ENCODE measurements at places on chromosomes 7 and 10. TPM values are rescaled to one million over a fixed set of nuclear protein-coding genes. Genes with fewer than 3 reads are reported as not detected.

- DNase-seq: no peak
Observed at GRCh38 chr7:151624246-151624928, 104.7 kb upstream of the RHEB start.

ENTPD1 gene
- 8.9 TPM for total RNA-seq

DNA sequence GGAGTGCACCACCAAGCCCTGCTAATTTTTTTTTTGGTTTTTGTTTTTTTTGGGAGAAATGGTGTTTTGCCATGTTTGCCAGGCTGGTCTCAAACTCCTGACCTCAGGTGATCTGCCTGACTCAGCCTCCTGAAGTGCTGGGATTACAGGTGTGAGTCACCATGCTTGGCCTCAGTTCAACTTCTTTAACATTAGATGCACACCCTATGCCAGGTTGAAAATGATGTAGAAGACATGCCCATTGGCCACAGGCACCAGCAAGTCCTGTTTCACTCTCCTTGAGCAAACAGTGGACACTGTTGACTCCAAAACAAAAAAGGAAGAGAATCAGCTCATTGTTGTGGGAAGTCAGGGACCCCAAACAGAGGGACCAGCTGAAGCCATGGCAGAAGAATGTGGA is 1205.3 kb downstream of the REEP3 start:
- DNase-seq: no peak

DNA sequence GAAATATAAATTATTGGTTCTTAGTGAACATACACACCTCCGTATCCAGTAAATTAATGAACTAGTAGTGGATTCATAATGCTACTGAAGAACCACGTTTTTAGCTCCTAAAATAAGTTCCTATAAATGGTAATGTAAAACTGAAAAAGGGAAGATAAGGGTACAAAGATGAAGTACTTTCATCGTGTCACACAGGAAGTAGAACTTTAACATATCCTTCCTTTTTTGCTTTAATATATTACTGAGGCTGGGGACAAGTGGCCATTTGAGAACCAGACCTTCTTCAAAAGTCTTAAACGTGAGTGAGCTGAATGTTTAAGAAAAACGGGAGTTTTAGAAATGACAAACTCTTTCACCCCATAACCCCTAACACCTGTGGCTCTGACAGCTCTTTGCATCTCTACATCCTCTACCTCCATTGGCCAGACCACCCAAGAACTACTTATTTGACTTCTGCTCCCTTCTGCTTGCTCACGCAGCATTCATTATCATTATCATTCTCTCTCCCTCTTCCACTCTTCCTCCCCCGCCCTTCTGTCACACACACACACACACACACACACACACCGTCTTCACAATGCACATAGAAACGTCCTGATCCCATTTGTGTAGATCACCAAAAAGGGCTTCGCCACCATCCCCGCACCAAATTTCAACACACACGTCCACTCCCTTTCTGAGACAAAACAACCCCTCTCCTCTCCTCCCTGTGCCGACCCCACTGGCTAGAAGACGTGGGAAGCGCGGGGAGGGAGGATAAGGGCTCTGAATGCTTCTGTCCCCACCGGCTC is 677 bp downstream of the SKAP2 start:
- DNase-seq: no peak

DNA sequence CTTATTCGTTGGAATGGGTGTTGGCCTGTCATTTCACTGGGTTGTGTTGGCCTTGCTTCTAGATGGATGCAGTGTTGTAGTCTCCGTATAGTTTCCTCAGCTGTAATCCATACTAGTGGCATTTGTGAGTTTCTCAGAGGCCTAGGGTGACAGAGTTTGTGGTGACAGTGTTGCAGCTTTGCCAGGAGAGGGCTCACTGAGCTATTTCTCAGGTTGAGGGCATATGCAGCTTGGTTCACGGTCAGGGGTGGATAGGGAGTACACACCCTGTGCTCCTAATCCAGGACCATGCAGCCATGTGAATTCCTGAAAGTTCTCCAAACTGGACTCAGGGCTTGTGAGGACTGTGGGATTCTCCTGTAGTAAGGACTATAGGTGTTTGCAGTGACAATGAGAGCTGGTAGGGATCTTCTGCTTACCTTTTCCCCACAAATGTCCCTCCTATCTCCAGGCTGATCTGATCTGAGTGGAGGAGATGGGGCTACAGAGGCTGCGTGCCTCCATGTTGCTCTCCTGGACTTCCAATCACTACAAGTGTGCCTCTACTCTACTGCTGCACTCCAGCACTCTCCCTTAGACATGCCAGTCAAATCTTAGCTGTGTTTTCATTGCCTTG is 229.0 kb downstream of the STK31 start:
- DNase-seq: peak; percentile 73

SFRP4 gene
- 1.1 TPM for total RNA-seq

- no peak for DNase-seq
Observed at GRCh38 chr7:95688931-95689495, 83.3 kb upstream of the DYNC1I1 start.

DNA sequence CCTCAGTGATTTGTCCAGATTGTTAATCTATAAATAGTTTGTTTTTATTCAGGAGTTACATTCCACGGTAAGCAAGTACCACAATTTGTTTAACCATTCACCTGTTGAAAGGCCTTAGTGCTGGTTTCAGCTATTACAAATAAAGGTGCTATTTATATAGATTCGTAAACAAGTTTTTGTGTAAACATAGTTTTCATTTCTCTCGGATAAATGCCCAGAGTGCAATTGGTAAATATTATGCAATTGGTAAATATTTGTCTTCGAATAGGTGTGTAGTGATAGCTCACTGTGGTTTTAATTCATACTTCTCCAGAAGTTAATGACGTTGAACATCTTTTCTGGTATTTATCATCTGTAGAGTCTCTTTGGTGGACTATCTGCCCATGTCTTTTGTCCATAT is 76.4 kb upstream of the RSU1 start:
- no peak for DNase-seq

FGFBP3 gene
- total RNA-seq: 2.4 TPM

- no peak for DNase-seq
Observed at GRCh38 chr10:85225311-85225710, 896.9 kb downstream of the CCSER2 start.

DNA sequence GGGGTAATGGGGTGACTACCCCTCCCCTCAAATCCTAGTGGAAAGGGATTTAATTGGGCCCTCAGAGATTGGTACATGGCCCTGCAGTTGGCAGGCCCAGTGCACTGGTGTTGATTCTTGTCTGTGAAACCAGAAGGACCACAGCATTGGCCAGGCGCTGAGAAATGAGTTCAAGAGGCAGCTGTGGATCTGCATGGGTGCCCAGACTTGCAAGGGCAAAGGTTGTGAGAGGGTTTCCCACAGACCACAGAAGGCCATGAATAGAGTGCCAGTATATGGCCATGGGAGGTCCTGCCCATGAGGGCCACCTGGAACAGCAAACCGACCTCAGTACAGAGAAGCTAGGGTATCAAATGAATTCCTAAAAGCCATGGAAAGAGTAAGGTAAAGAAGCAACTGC is 32.9 kb downstream of the TMEM168 start:
- DNase-seq: no peak

GRCh38 chr7:4739528-4739992 is 35.9 kb upstream of the AP5Z1 start:
- peak; percentile 76 for DNase-seq

- no peak for DNase-seq
Observed at GRCh38 chr10:132764108-132764507, 21.8 kb downstream of the NKX6-2 start.

DNA sequence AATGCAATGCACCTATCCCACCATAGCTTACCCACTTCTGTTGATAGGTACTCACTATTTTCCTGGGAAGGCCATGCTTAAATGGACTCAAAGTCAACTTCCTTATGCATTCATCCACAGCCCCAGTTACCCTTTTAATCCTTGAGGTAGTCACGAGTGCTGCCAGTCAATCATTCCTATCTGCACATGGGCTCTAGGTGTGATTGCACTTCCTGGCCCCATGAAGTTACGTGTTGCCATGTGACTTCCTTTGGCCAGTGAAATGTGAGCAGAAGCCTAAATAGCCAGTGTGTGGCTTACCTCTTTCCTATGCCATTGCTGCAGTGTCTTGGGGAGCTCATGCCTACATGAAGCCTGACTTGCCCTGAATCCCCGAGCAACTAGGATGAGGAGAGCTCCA is 23.5 kb upstream of the EIF5AL1 start:
- DNase-seq: no peak

CLDN3 gene
- total RNA-seq: 53.7 TPM

DNA sequence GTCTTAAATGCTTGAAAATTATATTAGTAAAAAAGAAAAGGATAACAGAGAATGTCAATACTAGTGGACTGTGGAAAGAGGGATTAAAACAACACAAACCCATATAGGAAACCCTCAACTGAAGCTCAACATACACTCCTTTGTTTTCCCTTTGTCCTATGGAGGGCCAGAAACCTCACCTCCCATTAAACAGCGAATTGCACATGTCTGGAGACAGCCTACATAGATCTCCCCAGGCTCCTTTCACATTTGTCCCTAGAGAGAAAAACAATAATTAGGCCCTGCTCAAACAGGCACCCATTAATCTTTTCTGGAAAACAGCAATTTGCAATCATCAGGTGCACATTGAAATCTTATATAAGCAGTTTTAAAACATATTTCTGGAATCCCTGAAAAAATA is 87.6 kb upstream of the SEMA3D start:
- DNase-seq: no peak

DNA sequence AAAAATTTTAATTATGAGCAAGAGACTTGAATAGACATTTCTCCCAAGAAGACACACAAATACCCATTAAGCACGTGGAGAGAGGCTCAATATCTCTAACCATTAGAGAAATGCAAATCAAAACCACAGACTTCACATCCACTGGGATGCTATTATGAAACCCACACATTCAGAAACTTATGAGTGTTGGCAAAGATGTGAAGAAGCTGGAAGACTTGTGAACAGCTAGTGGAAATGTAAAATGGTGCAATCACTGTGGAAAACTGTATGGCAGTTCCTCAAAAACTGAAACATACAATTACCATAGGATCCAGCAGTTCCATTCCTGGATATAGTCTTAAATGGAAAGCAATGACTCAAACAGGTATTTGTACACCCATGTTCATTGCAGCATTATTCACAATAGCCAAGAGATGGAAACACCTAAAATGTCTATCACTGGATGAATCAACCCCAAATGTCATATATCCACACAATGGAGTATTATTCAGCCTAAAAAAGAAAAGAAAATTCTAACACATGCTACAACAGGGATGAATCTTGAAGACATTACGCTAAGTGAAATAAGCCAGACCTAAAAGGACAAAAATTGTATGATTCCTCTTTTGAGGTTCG is 53.5 kb upstream of the FRMD4A start:
- DNase-seq: no peak

DNA sequence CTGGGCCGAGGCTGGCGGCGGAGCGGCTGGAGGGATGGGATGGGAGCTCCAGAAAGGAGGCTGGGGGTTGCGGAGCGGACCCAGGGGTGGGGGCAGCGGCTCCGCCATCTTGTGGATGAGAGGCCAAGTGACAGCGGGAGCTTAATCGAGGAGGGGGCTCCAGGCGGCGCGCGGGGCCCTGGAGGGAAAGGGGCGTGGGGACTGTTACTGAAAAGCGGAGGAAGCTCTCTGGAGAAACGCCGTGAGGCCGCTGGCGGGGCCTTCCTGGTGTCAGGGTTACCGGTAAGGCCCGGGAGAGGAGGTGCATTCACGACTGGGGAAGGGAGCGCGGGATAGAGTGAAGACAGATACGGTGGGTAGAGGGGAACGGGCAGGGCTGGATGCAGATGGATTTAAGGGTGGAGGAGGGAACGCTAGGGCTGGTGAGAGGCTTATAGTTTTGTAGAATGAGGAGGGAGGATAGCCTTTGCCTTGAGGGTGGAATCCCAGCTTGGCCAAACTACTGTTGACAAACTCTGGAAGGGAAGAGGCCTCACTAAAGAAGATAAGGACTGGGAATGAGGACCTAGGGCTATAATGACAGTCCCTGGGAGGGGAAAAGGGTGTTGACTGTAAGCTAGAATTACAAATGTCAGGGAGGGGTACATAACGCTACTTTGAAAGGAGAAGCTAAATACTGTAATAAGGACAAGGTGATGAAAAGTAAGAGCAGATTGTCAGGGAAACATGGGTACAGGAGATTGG is 535 bp downstream of the BTRC start:
- peak; percentile 81 for DNase-seq
